ENCODE measurements at places on chromosomes 12 and 14.

GRCh38 chr14:105072892-105073719 lies 7.9 kb upstream of the GPR132 start:
- no peak for DNase-seq

GRCh38 chr12:83893101-83893500 lies 1019.5 kb downstream of the SLC6A15 start:
- DNase-seq, result no peak

GRCh38 chr14:28756884-28757570 lies 9.6 kb upstream of the FOXG1 start:
- DNase-seq, result no peak

GRCh38 chr12:67442347-67442841 lies 173.2 kb downstream of the CAND1 start:
- DNase-seq, result peak; percentile 73

DNA sequence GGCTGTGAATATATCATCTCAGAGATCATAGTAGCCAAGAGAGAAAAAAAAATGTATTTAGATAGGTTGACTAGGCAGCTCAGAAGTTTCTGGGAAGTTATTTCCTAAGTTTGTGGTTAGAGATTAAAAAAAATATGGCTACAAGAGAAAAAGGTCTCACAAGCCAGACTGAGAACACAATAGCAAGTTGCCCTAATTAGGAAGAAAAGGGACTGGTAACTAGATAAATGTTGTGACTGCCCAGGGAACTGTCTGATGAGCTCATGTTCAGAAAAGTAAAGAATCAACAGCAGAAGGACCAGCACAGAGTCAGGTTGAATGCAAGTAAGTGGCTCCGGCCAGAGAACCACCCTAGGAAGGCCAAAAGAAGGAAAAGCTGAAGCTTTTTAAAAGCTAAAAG lies 256.6 kb downstream of the PRKD1 start:
- no peak for DNase-seq

DNA sequence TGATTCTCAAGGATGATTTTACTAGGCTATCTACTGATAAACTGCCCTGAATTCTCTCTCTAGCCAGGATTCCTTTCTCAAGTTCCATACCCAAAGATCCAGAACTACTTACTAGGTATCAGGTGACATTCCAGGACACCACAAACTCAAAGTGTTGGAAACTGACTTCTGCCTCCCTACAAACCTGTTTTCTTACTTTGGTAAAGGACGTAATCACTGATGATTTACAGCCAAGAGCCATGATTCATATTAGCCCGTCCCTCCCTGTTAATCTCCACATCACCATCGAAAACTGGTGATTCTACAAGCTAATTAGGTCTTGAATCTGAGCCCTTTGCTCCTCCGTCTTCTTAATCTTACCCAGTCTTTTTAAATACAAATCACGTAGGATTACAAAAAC lies 1.0 kb upstream of the ATG14 start:
- no peak for DNase-seq

DNA sequence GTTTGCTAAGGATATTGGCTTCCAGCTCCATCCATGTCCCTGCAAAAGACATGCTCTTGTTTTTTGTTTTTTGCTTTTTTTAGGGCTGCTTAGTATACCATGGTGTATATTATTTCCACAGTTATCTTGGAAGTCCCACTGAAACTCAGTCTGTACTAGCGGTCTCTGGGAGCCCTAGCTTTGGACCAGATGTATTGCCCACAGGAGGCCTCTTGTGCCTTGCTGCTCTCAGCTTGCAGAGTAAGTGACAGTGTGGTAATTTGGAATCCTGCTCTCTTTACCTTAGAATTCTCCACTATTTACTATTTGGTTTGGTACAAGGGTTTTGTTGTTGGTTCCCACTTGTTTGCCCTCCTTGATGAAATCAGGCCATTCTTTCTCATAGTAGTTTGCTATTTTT lies 1022.9 kb downstream of the LRFN5 start:
- no peak for DNase-seq

DNA sequence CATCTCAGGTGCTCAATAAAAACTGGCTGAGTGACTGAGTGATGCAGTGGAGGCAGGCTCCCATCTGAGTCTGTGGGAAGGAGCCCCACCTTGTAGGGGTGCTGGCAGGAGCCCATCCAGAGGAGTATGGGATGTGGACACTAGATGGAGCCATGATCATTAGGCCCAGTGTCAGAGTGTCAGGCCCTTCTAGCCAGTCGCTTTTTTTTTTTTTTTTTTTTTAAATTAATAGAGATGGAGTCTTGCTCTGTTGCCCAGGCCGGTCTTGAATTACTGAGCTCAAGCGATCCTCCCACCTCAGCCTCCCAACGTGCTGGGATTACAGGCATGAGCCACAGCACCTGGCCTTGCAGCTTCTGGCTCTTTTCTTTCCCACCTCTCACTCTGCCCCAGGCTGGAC lies 11.5 kb downstream of the RITA1 start:
- peak; percentile 75 for DNase-seq

DNA sequence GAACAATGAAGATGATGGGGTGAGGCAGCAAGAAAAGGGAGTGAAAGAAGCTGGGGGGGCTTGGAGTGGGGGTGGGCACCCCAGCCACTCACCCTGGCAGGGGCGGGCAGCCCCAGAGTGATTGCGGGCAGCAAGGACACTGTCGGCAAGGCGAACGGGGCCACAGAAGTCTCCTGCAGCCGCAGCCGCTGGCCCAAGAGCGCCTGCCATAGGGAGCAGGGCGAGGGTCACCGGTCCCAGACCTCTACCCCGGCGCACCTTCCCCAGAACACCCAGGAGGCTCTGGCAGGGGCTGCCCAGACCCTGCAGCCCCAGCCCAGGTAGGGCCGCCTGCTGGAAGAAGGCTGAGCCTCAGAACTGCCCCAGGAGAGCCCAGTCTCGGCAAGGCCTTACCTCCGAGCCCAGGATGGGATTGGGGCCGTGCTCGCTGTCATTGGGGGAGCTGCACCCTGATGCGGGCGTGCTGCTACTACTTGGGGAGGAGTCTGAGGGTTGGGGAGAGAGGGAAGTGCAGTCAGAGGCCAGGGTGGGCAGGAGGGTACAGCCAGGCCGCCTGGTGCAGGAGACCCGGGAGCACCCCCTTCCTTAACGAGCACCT lies 22.9 kb downstream of the SLC48A1 start:
- no peak for DNase-seq

DNA sequence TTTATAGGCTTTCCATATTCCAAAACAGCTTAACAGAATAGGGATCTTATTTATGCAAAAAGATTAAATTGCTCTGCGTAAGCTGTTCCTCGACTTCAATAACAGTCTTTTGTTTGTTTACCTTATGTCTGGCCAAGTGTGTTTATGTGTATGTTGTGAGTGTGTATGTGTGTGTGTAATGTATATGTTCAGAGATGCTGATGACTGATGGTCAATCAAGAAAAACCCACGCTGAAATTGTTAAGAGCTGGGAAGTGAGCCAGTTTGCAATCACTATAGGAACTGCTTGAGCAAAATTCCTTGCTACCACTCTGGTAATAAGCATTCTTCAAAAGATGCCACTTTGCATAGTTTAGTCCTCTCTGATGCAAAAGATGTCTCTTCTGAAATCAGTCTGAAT lies 59.6 kb downstream of the PRKD1 start:
- DNase-seq, result peak; percentile 63

- no peak for DNase-seq
These were observed 4.9 kb downstream of the DDX51 start for GRCh38 chr12:132138941-132139871.

DNA sequence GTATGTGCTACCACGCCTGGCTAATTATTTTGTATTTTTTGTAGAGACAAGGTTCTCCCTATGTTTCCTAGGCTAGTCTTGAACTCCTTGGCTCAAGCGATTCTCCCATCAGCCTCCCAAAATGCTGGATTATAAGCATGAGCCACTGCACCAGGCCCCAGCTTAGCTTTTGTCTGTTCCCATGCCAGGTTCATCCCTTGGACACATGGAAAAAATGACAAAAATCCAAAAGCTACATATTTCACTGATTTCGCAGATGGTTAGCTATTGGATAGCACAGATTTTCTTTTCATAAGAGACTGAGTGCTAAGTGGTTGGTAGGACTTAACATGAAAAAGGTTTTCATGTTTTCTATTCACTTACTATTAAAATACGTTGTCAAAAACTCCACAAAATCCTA lies 286.6 kb upstream of the KITLG start:
- no peak for DNase-seq

DNA sequence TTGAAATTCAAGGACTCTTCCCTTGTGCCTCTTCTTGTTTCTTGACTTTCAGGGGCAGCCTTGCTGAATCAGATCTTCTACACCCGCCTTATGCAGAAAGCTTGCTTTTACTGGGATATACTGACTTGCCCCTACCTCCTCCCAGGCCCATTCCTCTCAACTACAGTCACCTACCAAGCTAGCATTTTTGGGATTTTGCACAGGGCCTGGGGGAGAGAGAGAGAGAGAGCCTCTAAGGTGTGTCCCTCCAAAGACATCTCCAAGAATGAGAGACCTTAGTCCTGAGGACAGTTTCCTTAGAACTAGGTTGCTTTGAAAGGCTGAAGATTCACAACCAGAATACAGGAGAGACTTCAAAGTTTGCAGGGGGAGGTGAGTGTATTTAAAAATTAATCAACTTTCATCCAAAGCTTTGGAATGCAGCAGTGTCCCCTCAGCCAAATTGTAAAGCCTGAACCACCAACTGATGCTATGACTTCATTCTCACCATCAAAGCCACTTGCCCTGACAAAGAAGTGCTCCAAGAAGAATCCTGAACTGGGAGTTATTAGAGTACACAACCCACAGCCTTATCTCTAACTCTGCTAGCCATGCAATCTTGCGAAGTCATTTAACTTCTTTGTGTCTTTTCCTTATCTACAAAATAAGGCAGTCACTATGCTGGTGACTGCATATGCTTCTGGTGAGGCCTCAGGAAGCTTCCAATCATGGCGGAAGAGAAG lies 96.1 kb upstream of the EGLN3 start:
- no peak for DNase-seq

- no peak for DNase-seq
These were observed 66.5 kb downstream of the TRAFD1 start for GRCh38 chr12:112191840-112192321.

DNA sequence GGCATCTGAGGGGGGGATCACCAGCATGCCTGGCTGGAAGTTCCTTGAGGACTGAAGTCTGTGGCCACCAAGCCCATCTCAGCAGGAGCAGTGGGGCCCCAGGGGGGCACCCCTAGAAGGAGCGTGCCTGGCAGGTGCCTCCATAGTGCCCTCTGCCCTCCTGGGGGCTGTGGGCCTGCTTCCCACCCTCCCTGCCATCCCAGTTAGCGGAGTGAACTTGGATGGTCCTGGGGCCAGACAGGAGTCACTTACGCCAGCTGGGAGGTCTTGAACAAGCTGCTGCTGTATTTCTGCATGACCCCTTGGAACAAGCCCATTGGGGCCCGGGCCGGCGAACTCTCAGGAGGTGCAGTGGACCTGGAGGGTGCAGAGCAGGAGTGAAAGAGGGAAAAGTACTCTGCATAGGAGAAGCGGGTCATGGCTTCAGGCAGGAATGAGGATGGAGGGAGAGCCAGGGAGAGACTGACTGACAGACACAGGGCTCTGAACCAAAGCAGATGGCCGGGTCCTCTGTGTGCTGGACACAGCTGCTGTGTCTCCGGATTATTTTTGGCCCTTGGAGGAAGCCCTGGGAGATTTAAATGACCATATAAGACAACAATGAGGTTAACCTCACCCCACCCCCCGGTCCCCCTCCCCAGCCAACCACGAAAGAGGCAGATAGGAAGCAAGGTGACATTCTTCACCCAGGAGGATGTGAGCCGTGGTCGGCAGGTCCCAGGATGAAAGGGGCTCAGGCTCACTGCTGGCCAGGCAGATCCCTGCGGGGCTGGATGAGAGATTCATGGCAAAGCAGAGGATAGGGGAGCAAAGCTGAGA lies 19.6 kb downstream of the ASB2 start:
- no peak for DNase-seq

DNA sequence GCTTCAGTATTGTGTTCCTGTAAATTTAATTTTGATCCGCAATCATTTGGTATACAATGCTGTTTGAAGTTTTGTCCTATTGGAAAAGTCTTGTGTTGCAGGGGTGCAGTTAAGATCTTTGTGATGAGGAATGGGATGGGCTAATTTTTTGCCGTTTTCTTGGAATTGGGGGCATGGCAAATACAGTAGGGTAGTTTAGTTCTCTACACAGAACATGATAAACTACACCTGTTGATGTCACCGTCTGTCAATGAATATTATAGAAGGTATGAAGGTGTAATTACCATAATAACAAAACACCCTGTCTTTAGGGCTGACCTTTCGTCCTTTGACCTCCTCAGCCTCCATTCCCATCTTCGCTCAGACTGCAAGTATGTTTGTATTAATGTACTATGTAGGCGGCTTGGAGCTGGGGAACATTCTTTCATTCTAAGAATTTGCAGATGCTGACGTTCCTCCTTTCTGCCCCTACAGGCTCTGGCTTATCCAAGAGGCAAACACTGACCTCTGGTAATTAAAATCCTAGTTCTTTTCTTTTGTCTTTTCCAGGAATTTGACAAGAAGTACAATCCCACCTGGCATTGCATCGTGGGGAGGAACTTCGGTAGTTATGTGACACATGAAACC lies 1.7 kb downstream of the DYNLL1 start:
- DNase-seq, result no peak

DNA sequence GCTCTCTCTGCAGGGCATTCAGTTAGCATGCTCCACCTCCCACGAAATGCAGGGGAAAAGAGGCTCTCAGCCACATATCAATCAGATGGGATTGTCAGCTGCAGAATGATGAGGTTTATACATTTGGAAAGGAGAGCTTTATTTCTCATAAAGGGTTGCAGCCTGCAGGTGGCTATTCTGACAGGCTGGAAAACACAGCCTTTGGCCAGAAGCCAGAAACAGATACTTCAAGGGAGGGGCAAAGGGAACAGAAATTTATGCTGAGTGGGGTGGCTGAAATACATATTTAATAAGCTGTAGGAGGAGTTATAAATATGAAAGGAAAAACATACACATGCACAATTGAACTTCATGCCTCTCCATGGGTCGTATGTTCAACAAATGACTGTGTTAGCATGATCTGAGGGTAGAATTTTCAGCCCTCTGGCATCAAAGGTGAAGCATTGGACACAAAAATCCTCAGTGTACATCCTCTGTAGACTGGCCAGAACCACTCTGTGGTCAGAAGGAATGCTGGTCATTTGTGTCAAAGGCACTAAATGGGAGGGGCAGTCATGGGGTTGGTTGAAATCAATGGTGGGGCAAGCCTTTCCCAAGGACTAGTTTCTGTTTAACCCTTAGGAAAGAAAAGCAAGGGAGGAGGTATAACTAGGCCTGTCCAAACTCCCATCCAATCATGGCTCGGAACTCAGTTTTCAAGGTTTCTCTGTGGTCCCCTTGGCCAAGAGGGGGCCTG lies 62.4 kb downstream of the TMX1 start:
- DNase-seq, result peak; percentile 30

- no peak for DNase-seq
These were observed 1251.5 kb downstream of the SLC16A7 start for GRCh38 chr12:60847281-60847680.

- DNase-seq, result no peak
These were observed 92.5 kb downstream of the DPF3 start for GRCh38 chr14:72801381-72801812.
